ENCODE measurements at places on chromosomes 7 and 10.

DNA sequence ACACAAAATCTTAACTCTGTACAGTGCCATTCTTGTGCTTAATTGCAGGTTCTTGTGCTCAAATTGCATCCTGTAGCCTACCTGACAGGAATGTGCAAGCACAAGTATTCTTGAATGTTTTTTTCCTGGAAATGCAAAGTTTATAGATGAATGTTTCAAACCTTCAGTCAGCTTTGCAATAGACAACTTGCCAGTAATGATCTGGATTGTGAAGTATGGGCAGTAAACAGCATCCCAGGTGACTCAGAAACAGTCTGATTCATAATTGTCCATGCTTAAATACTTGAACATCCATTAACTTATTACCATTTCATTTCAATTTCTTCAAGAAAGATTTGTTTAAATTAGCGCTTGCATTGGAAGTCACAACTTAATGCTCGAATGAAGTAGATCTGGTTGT lies 347.2 kb downstream of the SDK1 start:
- DNase-seq = no peak

DNA sequence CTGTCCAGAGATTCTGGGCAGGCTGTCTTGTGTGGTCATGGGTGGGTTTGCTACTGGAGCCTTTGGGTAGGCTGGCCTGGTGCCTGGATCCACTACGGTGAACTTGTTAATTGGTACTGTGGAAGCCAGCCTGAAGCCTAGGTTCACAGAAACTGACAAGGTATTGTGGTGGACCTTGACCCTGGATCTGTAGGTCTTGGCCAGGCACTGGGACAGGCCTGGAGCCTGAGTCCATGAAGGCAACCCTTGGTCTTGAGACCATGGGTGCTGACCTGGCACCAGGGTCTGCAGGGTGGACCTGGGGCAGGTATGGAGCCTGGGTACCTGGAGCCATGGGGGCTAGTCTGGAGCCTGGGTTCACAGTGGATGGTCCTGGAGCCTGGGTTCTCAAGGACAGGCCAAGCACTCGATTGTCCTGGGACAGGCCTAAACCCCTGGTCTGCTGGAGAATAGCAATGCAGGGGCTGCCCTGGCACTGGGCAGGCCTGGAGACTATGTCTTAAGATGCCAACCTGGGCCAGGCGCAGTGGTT lies 85.8 kb downstream of the CCDC3 start:
- DNase-seq = no peak

GRCh38 chr7:14395860-14396259 lies 406.4 kb upstream of the ETV1 start:
- no peak for DNase-seq

GRCh38 chr10:132102717-132103110 lies 37.0 kb downstream of the JAKMIP3 start:
- no peak for DNase-seq

DNA sequence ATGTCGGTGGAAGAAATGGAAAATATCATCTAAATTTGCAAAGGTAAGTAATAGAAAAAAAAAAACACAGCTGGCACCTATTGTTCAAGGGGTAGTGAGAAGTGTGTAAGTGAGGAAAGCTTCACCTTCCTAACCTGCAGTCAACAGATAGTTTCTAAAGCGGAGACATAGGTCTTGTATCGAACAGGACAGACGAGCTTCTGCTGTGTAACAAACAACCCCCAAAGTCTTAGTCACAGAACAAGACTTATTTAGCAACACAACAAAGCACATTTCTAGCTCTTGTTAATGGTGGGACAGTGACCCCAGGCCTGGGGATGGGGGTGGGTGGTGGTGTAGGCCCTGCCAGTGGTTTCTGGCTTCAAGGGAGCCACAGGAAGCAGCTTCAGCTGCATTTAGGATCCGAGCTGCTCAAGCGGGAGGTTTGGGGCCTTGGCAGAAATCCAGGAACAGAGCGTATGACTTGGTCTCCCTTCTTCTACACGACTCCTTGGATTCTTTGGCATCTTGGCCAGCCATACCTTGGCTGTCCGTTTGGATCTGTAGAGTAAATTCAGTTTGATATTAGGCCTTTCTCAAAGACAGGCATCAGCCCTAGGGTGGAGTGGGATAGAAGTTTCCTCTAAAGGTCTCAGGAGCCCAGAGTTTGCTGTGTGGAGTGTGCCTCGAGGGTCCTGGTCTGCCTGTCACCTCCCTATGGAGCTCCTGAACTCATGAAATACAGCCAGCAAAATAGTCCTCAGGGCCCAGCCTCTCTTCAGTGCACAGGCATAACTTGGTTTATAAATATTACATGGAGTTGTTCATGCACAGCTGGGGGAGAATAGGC lies 56.9 kb upstream of the SHH start:
- DNase-seq = no peak

DNA sequence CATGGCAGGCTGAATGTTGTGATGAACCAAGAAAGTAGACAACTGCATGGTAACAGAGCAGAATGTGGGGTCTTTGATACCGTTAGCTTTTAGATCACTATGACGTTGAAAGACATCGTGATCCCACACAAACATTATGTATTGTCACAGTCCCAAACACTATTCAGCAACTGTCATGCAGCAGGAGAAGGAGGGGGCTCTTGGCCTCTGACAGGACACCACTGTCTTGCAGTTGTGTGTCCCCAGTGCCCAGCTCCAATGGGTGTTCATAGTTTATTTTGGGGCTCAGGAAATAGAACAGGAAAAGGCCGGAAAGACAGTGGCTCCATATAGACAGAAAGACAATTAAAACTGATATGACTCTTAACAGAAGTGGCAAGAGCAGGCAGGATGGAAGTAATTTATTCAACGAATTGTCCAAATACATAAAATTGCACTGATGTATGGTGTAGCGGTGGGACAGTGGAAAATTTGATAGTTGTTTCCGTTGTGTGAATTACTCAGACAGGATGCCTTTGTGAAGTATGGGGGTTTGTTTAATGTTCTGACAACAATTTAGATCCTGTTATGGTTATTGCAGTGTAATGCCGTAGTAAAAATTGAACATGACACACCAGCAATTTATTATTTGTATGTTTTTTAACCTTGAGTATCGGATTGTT lies 292.0 kb downstream of the LRMDA start:
- no peak for DNase-seq
